Muscle of back (tissue), 13 donors: ENCODE measurements at places on chromosomes 7 and 10.

DNA sequence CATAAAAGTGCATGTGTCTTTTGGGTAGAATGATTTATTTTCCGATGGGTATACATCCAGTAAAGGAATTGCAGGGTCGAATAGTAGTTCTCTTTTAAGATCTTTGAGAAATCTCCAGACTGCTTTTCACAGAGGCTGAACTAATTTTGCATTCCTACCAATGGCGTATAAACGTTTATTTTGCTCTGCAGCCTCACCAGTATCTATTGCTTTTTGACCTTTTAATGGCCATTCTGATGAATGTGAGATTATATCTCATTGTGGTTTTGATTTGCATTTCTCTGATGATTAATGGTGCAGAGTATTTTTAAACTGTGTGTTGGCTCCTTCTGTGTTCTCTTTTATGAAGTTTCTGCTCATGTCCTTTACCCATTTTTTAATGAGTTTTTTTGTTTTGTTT, 1020.1 kb downstream of the NXPH1 start:
- DNase-seq, result no peak

GRCh38 chr10:8061274-8062211, 7.1 kb downstream of the GATA3 start:
- no peak for DNase-seq

GRCh38 chr10:72243822-72244437, 27.9 kb upstream of the ASCC1 start:
- DNase-seq, result peak; percentile 76

DNA sequence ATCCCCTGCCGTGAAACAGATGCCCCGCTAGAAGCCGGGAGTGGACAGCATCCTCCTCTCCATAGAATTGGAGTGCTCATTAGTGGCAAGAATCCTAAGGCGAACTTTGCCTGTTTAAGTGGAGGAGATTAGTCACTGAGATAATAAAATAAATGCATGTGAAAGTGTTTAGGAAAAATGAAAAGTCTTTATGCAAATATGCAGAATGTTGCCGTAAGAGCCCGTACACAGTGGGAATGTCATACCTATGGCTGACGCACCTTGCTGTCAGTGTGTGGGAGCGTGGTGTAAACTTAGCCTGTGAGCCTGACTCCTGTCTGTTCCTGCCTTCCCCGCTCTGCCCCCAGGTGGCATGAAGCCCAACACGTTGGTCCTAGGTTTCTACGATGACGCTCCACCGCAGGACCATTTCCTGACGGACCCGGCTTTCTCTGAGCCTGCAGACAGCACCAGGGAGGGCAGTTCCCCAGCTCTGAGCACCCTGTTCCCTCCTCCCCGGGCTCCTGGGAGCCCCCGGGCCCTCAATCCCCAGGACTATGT, 1.7 kb upstream of the TRIP6 start:
- DNase-seq, result no peak

DNA sequence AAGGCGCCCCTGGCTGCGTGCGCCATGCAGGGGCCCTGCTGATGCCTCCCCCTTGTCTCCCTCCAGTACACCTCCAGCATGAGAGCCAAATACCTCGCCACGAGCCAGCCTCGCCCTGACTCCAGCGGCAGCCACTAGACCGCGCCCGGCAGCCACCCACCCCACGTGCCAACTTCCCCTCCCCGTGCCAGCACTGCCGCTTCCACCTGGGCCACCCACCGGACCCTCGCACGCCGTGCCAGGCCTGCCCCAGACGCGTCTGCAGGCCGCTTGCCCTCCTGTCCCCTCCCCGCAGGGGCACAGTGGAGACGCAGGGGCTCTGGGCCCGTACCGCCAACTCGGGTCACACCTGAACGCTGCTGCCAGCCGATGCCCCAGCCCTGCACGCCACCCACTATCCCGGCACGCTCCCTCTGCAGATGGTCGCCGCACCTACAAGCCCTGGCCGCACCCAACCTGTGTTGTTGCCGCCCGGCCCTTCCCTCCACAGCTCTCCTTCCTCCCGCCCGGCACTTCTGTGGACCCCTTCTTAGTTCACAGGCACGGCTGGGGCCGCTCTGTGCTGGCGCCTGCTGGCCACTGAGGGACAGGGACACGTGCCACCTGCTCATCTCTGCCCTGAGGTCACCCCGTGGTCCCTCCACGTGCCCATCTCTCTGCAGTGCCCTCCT, 26.3 kb upstream of the AMZ1 start:
- DNase-seq, result no peak
